Chondrocyte (in vitro differentiated cells): ENCODE measurements at places on chromosomes 12 and 14.

DNA sequence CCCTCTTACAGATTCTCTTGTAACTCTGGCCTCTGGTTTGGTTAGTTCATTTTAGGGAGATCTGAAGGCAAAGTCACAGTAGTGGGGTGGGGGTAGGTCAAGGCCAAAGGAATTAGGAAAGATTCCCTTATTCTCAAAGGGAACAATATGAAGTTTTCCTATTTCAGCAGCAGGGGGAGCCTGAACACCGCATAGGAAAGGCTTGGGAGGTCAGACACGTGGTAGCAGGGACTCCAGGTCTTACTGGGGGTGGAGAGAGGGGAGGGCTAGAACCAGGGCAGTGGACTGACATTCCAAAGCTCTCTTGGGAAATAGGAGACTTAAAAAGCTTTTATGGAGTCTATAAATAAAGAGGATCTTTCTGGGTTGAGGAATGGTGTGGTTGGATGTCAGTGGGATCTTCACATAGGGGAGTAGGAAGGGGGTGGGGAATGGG lies 1.3 kb downstream of the ZC3H10 start:
- no peak for DNase-seq

DNA sequence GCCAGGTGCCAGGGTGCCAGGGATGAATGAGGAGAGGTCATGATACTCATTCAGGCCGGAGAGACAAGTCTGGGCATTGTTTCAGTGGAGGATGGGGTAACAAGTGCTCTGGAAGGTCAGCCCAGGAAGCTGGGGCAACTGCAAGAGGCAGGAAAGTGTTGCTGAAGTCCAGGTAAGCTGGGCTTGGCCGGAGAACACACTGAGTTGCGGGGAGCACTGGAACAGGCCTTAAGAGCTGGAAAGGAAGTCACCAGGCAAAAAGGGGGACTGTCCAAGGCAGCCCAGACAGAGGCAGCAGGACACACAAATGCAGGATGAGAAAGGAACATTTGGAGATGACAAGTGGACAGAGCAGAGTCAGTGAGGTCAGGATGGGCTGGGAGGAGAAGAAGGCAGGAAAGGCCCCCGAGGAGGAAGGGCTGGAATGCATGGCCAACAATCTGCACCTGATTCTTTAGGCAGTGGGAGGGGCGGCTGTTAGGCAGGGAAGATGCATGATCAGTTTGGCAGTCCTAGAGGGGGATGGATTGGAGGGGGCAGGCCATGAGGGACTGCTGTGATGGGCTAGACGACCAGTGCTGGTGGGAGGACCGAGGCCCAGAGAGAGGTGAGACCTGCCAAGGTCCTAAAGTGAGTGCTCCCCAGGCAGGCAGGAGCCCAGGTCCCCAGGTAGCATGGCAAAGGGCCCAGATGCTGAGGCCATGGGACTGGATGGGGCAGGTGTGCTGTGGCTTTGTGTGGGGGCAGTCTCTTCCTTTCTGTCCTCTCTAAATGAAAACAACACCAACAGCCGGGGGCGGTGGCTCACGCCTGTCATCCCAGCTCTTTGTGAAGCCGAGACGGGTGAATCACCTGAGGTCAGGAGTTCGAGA lies 17.2 kb upstream of the HHIPL1 start:
- no peak for DNase-seq

GRCh38 chr14:101732118-101732517 lies 29.4 kb upstream of the PPP2R5C start:
- DNase-seq = no peak

GRCh38 chr12:53579545-53579955 lies 46.6 kb downstream of the ATF7 start:
- no peak for DNase-seq

- DNase-seq = no peak
These were observed 127.7 kb downstream of the SPTSSA start for GRCh38 chr14:34334329-34334728.

GRCh38 chr12:125434936-125435443 lies 369.8 kb downstream of the AACS start:
- no peak for DNase-seq

DNA sequence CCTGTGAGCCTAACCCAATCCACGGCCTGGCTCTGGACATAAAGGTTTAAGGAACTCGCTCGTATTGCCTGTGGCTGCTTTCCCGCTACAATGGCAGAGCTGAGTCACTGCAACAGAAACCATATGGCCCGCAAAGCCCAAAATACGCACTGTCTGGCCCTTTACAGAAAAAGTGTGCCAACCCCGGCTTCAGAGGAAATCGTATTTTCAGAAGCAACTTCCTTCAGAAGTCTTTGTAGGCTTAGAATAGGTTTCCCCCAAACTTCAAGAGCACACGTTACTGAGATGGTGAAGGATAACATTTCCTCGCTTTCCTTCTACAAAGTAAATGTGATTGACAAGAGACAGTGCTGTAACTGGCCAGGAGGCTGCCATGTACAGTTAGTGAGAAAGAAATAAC lies 34.8 kb upstream of the TESC start:
- DNase-seq = no peak
